ENCODE measurements at places on chromosomes 4 and X.

GRCh38 chrX:104430072-104430741, 135.8 kb upstream of the IL1RAPL2 start:
- H3K27me3 ChIP-seq = no peaks in the 10 kb centered on the region
- H3K4me3 ChIP-seq = no peak overlapping the region
- no peaks in the 10 kb centered on the region for H3K4me1 ChIP-seq
- no peak for DNase-seq

GRCh38 chr4:11741190-11741652, 312.5 kb upstream of the HS3ST1 start:
- peak; percentile 5 for DNase-seq
- H3K27me3 ChIP-seq = no peaks in the 10 kb centered on the region
- H3K27ac ChIP-seq = no peak overlapping the region
- no peak overlapping the region for H3K4me3 ChIP-seq
- no peaks in the 10 kb centered on the region for H3K36me3 ChIP-seq
- no peaks in the 10 kb centered on the region for H3K4me1 ChIP-seq

GRCh38 chr4:152278505-152279233, 257.2 kb downstream of the FBXW7 start:
- no peak overlapping the region for H3K4me3 ChIP-seq
- no peak overlapping the region for H3K27ac ChIP-seq
- no peaks in the 10 kb centered on the region for H3K36me3 ChIP-seq
- no peaks in the 10 kb centered on the region for H3K27me3 ChIP-seq
- DNase-seq = peak; percentile 55

DNA sequence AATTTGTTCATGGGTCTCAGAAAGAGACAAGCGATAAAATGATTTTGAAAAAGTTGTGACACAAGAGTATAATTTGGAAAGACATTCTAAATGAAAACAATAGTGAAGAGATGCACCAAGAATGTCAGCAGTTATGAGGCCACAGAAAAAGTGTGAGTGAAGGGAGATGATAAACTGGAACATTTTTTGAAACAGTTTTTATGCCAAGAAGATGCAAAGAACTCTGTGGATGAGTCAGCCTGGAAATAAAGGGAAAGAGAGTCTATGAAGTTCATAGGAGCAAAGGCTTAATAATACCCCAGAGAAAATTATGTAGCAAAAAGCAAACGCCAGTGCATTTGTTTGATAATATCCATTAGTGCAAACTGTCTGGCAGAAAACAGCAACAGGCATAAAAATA, 188.4 kb upstream of the TBC1D9 start:
- no peak for DNase-seq
- no peaks in the 10 kb centered on the region for H3K4me1 ChIP-seq
- H3K27ac ChIP-seq = no peak overlapping the region
- no peaks in the 10 kb centered on the region for H3K27me3 ChIP-seq
- no peaks in the 10 kb centered on the region for H3K36me3 ChIP-seq
- H3K4me3 ChIP-seq = no peak overlapping the region

DNA sequence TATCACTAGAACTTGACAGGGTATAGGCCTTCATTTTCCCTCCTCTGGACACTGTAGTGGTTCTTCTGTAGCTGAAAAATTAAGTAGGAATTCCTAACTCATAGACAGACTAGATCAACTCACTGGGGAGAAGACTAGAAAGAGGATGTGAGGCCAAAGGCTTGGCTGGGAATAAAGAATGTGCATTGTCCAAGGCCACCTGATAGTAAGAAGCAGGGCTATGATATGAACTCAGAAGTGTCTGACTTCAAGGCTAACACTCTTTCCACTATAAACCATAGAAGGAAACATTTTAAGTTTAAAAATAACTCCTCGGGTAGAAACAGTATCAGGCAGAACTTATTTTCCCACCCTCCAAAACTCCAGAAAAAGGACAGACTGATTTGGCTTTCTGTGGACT, 346.6 kb downstream of the OPHN1 start:
- DNase-seq = no peak
- H3K4me1 ChIP-seq = no peaks in the 10 kb centered on the region
- H3K4me3 ChIP-seq = no peak overlapping the region
- no peak overlapping the region for H3K27ac ChIP-seq
- H3K36me3 ChIP-seq = no peaks in the 10 kb centered on the region
- H3K27me3 ChIP-seq = no peaks in the 10 kb centered on the region

GRCh38 chr4:10111067-10111801, 5.4 kb downstream of the WDR1 start:
- peaks cover 10% of the 10 kb centered on the region for H3K36me3 ChIP-seq
- no peak for DNase-seq
- H3K27ac ChIP-seq = no peak overlapping the region
- no peaks in the 10 kb centered on the region for H3K27me3 ChIP-seq

GRCh38 chr4:38491854-38492478, 172.0 kb upstream of the KLF3 start:
- H3K27me3 ChIP-seq = no peaks in the 10 kb centered on the region
- no peak for DNase-seq
- H3K27ac ChIP-seq = no peak overlapping the region

GRCh38 chrX:11137543-11138139, 26.5 kb downstream of the HCCS start:
- H3K27me3 ChIP-seq = no peaks in the 10 kb centered on the region
- H3K36me3 ChIP-seq = no peaks in the 10 kb centered on the region
- no peak overlapping the region for H3K27ac ChIP-seq

DNA sequence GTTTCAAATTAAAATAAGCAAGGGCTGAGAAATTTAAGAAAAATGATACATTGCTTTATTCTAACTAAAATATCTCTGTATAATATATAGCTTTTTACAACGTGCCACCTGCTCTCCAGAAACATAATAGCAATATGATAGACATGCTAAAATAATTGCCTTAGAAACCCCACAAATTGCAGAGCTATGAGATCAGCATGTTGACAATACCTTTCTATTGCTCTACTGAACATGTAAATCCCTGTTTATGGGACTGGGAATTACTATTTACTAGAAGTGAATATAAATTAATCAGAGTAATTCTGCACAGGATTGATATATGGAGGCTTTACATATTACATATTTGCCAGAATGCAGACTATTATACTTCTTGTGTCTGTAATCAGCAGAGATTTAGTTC, 1831.1 kb upstream of the IGFBP7 start:
- H3K36me3 ChIP-seq = no peaks in the 10 kb centered on the region
- no peaks in the 10 kb centered on the region for H3K4me1 ChIP-seq
- H3K27me3 ChIP-seq = no peaks in the 10 kb centered on the region

DNA sequence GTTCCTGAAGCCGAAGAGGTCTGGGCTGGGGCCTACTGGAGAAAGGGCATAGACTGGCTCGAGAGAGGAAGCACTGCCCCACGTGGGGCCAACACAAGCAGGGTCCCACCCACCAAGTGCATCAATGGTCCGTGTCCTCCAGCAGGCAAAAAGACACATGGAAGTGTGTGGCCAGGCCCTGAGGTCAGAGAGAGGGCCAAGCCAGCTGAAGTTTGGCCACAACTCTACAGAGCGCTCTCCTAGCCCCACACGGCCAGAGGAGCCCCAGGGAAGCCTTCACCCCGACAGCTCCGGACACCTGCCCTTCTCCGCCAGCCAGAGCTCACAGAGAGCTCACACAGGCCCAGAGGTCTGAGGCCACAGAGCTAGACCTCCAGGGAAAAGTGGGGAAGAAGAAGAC, 8.5 kb upstream of the KDM5C start:
- H3K4me1 ChIP-seq = no peaks in the 10 kb centered on the region
- no peak overlapping the region for H3K27ac ChIP-seq
- no peak for DNase-seq

DNA sequence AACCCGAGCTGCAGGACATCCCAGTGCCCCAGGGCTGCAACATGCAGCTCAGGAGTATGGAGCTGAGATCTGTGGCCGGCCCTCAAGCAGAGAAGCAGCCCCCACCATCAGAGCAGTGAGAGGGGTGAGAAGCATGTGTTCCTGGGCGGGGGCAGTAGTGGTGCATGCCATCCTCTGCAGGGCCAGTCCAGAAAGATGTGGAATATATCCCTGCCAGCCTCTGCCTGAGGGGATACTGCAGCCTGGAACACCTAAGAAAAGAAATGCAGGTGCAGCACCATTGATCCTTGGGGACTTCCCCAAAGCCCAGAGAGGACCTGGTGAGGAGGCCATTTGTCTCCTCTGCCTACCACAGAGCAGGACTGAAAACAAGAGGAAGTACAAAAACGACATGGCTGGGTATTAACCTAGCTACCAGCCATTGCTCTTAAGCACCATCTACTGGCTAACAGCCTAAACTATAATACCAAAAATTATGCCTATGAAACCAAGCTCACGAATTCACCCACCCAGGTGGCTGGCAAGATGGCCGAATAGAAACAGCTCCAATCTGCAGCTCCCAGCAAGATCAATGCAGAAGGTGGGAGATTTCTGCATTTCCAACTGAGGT, 158.8 kb downstream of the ADGRA3 start:
- no peaks in the 10 kb centered on the region for H3K4me1 ChIP-seq
- peak; percentile 58 for DNase-seq
- H3K27ac ChIP-seq = no peak overlapping the region
- H3K36me3 ChIP-seq = no peaks in the 10 kb centered on the region
- H3K27me3 ChIP-seq = no peaks in the 10 kb centered on the region

DNA sequence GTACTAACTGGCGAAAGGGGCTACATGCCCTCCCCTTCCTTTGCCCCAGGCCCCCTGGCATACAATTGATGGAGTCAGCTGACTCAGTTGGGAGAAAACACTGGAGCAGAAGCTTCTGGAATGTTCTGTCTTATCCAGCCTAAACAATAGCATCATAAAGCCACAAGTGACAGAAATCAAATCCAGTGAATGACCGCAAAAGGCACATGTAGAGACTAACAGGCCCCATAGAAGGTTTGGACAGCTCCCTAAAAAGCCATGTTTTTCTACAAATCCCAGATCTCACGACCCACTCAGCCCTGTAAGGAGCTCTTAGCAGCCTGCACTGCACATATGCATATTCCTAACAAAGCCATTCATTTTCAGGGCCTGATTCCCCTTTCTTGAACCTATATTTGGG, 25.1 kb downstream of the SCARB2 start:
- H3K27me3 ChIP-seq = no peaks in the 10 kb centered on the region
- H3K4me1 ChIP-seq = no peaks in the 10 kb centered on the region
- H3K4me3 ChIP-seq = no peak overlapping the region
- no peaks in the 10 kb centered on the region for H3K36me3 ChIP-seq
- DNase-seq = peak; percentile 6
- H3K27ac ChIP-seq = no peak overlapping the region

- no peak overlapping the region for H3K27ac ChIP-seq
- no peaks in the 10 kb centered on the region for H3K36me3 ChIP-seq
- no peak for DNase-seq
- peaks cover 3% of the 10 kb centered on the region for H3K4me1 ChIP-seq
These were observed 12.4 kb downstream of the PSAPL1 start for GRCh38 chr4:7422151-7422897.

DNA sequence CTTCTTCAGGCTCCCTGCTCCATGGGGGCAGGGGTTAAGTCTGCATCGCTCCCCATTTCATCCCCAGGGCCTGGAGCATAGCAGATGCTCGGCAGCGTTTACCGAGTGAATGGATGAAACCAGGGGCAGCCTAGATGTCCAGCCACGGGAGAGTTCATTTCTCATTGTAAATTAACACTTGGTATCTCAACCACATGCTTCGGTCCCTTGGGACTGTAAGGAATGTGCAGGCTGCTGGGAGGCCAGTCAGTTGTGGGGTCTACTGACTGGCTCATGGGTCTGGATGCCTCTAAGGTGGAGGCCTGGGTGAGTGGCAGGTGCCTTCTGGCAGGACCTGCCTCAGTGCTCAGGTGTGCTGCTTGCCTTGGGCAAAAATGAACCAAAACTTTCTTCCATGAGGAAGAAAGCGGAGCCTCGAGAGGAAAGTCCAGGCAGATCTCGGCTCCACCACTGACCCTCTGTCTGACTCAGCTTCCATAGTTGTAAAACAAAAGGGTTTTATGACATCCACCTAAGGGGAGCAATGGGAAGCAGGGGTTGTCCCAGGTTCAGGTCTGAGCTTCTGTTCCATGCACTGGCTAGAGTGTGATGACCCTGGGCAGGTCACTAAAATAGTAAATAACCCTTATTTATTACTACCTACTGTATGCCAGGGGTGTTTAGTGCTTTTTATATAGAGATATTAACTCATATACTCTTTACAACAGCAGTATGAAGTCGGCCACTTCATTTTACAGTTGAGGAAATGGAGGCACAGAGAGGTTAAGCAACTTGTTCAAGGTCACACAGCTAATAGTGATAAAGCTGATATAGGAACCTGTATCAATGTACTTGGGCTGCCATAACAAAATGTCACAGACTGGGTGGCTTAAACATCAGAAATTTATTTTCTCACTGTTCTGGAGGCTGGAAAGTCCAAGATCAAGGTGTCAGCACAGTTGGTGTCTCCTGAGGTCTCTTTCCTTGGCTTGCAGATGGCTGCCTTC, 144.3 kb upstream of the STX18 start:
- H3K27me3 ChIP-seq = no peaks in the 10 kb centered on the region
- no peaks in the 10 kb centered on the region for H3K36me3 ChIP-seq
- H3K27ac ChIP-seq = no peak overlapping the region
- H3K4me3 ChIP-seq = no peak overlapping the region

- H3K27me3 ChIP-seq = no peaks in the 10 kb centered on the region
- peak within 1 kb of the TSS; percentile 71 for H3K4me3 ChIP-seq
- DNase-seq = peak; percentile 86
- peak within 1 kb of the TSS; percentile 93 for H3K27ac ChIP-seq
- H3K36me3 ChIP-seq = no peaks in the 10 kb centered on the region
These were observed at the start of gene FGF13 for GRCh38 chrX:138711399-138712347. TSS of gene FGF13 (minus strand) at chrX:138711717. CDS start at chrX:138711003, 714 bp downstream.
